Nephron progenitor cell (in vitro differentiated cells): ENCODE measurements at places on chromosomes 13 and 19.

- DNase-seq, result no peak
These were observed 204.3 kb downstream of the DNAJC15 start for GRCh38 chr13:43227721-43228120.

GRCh38 chr13:107576430-107576829 is 638.9 kb downstream of the LIG4 start:
- no peak for DNase-seq

DNA sequence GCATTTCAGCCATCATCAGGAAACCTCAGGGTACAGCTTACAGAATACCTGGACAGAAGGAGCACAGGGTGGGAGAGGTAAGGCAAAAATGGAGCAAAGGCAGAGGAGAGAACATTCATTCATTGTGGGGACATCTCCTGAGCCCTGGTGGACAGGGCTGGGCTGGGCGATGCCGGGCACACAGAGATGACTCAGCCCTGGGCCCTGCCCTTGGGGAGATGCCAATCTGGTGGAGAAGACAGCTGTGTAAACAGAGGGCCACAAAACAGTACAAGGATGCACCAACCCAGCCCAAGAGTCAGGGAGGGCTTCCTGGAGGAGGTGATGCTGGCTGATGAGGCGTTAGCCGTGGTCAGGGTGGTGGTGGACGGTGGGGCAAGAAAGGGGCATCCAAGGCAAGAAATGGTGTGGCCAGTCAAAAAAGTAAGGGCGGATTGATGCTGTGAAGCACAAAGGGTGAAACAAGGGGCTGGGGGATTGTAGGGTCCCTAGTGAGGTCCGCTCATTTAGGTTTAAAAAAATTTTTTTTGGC is 3.6 kb upstream of the HAS1 start:
- DNase-seq, result no peak

DNA sequence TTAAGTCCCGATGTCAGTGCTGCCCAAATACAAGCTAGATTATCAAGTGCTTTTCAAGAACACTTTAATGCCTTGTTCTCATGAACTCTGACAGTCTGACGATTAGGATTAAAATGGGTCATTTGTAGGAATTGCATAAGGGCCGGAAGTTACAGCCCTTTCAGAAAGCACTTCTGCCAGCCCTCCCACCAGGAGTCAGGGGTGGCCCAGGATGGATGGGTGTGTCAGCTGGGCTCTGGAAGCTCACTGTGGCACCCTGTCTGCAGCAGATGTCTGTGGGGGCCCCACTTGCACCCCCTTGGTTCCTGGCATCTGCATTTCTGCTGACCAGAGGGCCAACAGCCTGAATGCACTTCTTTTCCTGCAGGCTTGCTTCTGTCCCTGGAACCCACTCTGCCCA is 712.7 kb downstream of the UQCRFS1 start:
- DNase-seq, result no peak

- DNase-seq, result no peak
These were observed 609.1 kb downstream of the LMO7 start for GRCh38 chr13:76245211-76245610.

DNA sequence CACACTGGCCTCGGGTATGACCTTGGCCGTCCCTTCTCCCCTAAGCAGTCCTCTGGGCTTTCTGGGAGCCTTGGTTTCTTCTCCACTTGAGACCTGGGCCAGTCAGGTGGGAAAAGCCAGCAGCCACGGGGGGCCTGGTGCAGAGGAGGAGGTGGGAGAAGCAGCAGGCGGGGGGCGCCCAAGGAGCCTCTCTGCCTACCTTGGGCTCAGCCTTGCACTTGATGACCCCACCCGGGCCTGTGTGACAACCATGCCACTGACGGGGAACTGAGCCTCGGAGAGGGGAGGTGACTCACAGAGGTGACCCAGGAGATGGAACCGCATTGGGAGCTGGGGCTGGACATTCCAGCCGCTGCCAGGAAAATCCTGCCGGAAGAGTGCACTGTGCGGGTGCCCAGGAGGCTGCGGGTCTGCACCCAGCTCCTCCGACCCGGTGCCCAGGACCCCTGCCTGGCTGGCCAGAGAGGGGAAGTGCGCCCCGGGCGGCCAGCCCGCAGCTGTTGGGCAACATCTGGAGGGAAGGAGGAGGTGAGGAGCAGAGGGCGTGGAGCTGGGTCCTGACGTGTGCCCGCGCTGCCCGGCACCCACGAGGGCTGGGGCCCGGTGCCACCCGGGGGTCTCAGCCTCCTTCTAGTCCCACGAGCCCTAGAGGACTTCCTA is 23.4 kb upstream of the SLC7A10 start:
- no peak for DNase-seq

DNA sequence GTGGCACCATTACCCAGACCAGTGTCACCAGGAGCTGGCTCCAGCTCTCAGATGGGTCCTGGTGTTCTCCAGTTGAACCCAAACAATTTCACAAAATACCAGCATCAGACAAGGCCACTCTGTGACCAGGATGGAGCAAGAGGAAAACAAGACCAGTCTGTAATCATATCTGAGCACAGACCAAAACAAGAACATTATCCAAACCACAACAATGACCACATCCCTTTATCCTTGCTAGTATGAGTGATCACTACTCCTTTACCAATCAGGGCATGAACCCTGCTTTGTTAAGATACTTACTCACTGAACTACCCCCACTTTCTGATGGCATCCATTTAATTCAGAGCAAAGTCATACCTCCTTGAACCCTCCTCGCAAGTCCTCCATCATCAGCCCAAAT is 145.9 kb downstream of the NUFIP1 start:
- DNase-seq, result no peak

- DNase-seq, result no peak
These were observed 5.0 kb upstream of the GRIN3B start for GRCh38 chr19:995051-995827.

DNA sequence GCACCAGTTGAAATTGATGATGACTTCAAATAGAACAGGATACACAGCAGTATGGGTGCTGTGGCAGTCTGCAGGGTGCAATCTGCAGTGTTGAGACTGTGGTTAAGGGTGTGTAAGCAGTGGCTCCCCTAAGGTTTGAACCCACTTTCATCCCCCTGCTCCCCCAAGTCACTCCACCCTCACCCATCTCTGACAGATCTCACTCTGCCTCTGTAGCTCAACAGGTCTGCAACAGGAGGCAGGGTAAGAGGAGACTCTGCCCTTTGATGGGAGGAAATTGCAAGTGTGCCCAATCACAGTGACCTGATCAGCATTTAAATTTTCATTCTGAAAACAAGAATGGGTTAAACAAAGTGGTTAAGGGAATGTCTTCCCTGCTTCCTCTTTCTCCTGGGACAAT is 92.4 kb downstream of the DCT start:
- DNase-seq, result no peak

GRCh38 chr19:2050349-2050990 is 574 bp downstream of the MKNK2 start:
- DNase-seq, result peak; percentile 46

- DNase-seq, result peak; percentile 79
These were observed 5.2 kb upstream of the REXO1 start for GRCh38 chr19:1853295-1854038.

- DNase-seq, result no peak
These were observed 166.5 kb downstream of the COG6 start for GRCh38 chr13:39821977-39822376.

DNA sequence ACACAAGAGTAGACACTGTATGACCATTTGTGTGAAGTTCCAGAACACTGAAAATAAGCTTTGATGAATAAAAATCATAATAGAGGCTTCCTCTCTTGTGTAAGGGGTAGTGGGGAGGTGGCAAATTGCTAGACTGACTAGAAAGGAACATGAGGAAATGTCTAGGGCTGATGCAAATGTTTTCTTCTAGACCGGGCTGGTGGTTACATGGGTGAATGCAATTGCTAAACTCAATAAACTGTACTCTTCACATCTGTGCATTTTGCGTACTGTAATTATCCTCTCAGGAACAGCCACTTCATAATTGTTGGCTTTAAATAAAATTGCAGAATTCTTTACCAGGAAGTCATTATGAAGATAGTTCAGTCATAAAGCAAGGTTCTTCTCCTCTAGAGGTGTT is 5.2 kb upstream of the KBTBD7 start:
- DNase-seq, result no peak

DNA sequence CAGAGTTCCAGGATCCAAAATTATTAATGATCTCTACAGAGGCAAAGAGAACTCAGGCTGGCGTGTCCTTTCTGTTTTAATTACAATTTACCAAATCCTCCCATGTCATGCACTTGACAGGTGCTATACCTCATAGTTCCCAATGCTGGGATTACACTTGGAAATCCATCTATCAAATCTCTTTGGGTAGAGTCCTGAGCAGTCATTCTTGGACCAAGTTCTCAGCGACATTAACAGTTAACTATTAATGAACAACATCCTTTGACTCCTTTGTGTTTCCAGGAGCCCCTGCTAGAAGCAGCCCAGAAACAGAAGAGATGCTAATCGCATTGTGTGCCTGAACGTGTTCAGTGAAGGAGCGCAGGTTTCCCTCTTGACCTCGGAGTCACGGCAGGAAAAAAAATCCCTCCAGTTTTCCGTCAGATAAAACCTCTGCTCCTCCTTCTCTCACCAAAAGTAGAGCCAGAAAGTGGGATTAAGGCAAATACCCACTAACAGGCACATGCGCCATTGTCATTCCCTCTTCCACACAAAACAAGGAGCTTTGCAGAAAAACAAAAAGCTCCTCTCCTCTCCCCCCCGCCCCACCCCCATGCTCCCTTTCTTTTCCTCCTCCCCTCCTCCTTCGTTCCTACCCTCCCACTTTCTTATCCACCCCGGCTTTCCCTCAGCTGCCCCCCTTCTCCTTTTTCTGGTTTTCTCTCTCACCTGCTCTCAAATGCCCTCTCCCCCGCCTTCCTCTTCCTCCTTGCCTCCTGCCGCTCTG is 224.7 kb downstream of the ZIC5 start:
- DNase-seq, result no peak

- no peak for DNase-seq
These were observed 47.8 kb downstream of the NDFIP2 start for GRCh38 chr13:79528759-79529191.

DNA sequence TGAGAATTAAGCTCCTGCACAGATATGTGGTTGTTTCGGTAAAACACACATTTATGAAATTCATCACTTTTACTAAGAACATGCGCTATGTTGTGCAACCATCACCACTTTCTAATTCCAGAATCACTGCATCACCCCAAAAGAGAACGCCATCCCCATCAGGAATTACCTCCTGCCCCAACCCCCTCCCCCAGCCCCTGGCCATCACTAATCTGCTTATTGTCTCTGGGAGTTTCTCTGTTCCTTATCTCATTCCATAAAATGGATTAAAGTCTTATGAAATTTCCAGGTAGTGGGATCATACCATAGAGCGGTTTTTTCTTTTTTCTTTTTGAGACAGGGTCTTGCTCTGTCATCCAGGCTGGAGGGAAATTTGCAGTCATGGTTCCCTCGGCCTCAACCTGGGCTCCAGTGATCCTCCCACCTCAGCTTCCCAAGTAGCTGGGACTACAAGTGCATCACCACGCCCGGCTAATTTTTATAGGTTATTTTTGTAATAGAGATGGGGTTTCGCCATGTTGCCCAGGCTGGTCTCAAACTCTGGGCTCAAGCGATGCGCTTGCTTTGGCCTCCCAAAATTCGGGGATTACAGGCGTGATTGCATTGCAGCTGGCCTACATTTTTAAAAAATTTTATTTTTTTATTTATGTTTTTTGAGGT is 3.5 kb downstream of the ZSCAN5B start:
- DNase-seq, result no peak

DNA sequence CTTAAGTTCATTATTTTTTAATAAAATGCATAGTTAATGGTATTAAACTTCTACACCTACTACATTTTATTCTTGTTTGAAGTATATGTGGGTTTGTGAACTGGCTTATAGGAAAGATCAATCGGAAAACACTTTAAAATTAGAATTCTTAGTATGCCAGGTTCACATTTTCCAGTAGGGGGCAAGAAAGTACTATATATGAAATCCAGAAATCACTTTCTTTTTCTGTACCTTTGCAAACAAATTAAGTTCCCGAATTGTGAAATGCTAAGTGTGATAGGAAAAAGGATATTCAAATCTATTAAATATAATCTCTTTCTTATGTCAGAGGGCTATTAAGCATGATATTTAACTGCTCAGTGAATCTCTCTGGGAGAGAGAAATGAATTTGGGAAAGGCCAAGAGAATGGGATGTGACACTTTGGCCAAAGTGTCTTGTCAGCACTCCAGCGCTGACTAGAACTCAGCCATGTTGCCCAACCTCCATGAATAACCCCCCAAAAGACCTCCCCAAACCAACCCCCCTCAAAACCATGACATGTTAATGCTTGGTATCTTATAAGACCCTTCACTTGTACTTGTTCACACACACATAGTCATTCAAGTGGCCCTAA is 122.6 kb upstream of the SLC10A2 start:
- DNase-seq, result no peak

DNA sequence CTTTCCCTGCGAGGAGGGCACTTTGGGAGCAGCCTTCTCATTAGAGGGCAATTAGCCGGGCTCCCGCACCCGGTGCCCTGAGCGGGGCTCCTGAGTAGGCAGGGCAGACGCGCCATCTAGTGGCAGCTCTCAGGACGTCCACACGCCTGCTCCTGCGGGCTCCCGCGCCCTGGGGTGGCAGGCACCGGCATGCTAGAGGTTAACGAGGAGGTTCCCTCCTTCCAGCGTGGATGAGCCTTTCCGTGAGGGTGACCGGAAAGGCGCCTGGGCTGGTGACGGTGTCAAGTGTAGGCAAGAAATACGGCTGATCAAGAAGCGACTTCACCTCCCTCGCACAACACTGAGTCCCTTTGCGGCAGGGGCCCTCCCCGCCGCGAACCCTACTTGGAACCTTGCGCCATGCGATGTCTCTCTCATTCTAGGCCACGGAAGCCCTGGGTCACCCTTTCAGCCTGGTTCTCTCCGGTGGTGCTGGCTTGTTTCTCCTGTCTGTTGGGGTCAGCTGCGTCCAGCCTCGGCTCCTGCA is 67.7 kb downstream of the ALOX5AP start:
- peak; percentile 84 for DNase-seq

DNA sequence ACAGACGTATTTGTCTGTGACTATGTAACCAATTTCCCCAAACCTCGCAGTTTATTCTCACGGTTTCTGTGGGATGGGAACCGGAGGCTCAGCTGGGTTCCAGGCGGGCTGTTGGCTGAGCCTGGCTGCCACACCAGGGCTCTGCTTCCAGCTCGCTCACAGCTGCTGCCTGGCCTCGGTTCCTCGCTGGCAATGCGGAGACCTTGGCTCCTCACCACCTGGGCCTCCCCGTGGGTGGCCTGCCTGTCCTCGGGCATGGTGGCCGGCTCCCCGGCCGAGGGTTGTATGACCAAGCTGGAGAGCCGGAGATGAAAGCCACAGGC is 218.9 kb upstream of the MAB21L1 start:
- DNase-seq, result no peak

DNA sequence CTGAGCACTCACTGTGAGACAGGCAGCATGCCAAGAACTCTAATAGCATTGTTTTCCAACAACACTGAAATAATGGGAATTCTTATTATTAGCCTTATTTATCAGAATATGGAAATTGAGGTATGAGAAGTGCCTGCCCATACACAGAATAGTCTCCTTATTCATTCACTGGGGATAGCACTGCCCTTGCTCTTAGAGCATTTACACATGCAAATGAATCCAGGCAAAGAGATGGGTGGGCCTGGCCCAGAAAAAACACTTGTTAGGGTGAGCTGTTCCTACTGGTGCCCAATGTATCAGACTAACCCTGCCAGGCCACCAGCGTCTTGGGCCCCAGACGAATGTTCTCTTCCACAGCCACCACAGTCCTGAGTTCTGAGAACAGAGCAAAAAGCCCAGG is 112.9 kb downstream of the TUBA3C start:
- DNase-seq, result no peak
